ENCODE measurements at places on chromosomes 7 and 10.

DNA sequence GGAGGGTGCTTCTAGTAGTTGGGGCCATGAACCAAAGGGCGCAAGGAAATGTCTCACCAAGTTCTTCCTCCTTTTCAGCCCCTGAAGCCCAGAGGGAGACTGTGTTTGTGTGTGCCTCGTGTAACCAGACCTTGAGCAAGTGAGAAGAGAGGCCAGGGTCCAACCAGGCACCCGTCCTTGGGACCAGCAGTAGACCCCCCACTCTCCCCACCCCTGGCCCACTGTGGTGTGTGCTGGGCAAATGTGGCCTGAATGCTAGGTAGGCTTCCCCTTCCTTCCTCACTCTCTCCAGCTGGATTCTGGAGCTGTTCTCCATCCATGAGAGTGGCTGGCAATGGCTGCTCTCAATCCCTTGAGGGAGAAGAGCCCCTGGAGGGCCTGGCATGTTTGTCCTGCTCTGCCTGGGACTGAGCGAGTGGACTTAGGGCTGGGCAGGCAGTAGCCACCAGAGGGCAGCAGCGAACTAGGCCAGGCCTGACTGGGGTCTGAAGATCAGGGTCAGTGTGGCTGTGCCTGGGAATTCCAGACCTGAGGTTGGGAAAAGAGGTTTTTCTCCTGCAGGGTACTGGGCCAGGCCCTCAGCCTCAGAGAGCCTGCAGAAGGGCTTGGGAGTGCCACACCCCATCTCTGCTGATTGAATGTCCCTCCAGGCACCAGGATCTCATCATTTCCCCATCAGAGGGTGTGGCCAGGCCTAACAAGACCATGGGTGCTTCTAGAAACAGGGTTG lies 12.5 kb downstream of the SFRP5 start:
- DNase-seq, result no peak

DNA sequence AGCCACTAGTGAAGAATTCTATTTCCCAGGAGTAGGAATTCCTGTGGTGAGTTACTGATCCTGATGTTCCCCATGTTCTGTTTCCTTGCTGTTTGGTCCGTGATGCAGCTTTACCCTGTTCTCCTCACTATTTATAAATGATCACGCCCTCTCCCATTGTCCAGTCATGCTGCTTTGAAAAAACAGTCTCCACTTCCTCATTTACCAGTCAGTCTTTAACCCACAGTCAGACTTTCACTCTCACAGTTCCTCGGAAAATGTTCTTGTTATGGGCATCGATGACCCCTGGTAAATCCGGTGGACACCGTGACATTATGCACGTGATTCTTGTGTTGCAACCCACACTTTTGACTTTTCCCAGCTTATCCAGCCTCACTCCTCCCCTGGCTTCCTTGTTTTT lies 14.4 kb downstream of the SCIN start:
- no peak for DNase-seq

DNA sequence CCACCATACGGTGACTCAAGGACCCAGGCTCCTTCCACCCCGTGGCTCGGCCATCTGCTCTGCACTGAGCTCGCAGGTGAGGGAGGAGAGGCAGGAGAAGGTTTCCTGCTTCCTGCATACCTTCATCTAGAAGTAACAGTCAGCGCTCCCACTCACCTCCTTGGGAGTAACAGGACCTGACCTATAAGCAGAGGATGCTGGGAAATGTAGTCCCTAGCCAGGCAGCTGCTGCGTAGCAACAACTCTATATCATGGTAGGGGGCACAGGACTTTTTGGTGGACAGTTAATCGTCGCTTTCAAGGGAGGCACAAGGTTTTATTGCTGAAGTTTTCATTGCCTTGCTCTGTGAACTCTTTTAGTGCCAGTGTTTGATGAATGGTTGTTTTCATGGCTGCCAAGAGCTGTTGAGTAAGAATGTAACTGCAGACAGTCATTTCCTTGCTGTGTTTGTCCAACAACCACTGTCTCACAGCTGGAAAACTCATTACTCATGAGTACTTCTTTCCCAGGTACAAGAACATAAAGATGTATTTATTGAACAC lies 10.2 kb upstream of the ZFYVE27 start:
- no peak for DNase-seq

DNA sequence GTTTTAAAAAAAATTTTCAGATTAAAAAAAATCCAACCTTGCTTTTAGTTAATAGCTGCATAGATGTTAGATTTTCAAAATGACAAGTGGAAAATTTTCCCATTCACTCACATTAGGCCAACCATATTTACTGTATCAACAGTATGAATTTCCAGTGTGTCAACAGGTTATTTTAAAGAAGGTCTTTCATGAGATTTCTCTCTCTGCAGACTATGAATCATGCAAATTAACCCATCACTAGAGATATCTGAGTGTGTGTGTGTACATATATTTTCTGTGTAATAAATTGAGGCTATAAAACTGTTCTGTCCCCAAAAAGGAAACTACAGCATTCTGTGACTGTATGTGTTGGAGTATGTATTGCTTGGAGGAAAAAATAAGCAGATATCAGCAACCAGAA lies 305.6 kb downstream of the ARL4A start:
- no peak for DNase-seq
